Femur (tissue), 1 donor: ENCODE measurements at places on chromosomes 4 and X.

GRCh38 chr4:113303315-113303714 lies 253.9 kb downstream of the ANK2 start:
- DNase-seq, result peak; percentile 27

DNA sequence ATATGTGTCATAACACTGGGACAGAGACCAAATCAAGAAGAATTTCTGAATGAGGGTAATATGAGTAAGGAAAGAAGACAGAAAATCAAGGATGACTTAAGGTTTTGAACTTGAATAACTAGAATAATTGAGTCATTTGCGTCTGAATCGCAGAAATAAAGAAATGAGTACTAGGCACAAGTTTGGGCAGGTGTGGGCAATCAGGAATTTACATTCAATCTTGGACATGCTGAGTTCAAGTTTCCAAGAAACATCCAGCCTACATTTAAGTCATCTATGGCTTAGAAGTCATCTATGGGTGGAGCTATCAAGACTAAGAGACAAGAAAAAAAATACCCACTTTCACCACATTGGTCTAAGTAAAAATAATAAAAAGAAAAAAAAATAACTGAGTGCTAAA lies 30.4 kb upstream of the WDR44 start:
- no peak for DNase-seq

DNA sequence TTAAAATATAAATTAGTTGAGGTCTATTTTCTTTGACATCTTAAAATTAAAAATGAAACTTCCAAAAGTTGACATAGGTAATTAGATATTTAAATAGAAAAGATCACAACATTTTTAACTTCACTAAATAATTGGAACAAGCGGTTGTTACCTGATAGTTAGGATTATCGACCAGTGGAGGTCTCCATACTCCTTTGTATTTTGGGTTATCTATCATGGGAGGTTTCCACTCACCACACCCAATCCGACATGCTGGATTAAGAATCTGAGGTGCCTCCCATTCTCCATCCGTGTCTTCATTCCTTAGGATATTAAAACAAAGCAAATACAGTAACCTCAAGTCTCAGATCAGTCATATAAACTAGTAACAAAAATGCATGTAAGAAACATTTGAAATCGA lies 22.2 kb downstream of the SCOC start:
- no peak for DNase-seq

DNA sequence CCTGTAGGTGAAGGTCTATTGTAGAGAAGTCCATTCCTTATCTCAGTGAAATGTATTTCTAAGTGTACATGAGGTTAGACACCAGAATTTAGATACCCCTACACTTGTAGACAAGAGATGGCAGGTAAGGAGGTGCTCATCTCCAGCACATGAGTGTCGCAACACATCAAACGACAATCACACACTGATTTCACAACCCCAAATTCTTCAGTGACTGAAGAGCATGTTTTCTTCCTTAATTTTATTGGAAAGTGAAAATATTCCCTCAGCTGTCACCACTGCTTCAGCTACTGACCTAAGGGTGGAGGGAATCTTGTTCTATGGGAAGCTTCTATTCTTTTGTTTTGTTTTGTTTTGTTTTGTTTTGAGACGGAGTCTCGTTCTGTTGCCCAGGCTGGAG lies 280.3 kb downstream of the ARHGAP24 start:
- no peak for DNase-seq

- peak; percentile 38 for DNase-seq
These were observed 1.3 kb downstream of the SMIM20 start for GRCh38 chr4:25915353-25915705.

DNA sequence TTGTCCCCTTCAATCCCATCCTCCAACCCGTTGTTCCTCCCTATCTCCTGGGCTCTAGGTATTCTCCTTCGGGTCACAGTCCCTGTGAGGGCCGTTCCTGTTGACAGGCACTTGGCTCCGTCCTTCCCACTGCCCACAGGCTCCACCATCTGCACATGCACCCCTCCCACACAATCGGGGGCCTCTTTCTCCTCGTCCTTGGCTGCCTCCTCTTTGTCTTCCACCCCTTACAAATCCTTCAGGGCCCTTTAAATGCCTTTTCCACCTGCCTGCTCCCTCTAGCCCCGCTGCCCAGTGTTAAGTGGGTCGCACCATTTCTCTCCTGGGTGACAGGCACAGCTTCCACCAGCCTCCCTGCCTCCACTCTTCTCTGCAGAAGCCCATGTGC lies 2.7 kb upstream of the AVPR2 start:
- DNase-seq, result no peak

DNA sequence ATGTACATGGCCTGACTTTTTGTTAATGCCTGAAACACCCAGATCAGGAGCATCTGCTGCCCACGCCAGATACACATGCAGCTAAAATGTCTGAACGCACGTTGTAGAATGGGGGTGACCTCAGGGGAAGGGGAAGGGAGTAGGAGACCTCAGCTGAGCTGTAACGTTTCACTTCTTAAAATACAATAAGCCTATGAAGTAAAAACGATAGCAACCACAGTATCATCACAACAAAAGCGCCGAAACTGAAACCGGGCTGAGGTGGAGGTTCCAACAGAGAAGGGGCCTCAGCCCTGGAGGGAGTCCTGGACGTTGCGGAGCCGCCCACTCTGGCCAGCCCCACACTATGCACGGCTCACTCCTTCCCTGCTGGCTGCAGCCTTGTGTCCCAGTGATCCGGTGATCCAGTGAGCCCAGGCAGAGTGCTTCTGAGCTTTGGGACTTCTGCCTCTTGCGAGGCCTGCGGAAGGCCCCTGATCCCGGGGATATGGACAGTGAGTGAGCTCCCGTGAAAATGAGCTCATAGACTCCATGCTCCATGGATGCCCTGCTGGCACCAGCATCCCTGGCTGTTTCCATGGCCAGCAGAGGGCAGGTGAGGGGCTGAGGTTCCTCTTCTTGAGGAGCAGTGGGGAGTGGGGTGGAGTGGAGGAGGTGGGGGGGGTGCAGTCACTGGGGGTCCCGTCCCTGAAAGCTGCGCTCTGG lies 52.0 kb downstream of the HMX1 start:
- DNase-seq, result no peak
